ENCODE measurements at places on chromosomes 12 and 14.
A peak's percentile ranks its signal among the peaks of the same experiment; 100 is the strongest.

GRCh38 chr12:57765698-57766463 is 997 bp downstream of the CYP27B1 start:
- DNase-seq: no peak

DNA sequence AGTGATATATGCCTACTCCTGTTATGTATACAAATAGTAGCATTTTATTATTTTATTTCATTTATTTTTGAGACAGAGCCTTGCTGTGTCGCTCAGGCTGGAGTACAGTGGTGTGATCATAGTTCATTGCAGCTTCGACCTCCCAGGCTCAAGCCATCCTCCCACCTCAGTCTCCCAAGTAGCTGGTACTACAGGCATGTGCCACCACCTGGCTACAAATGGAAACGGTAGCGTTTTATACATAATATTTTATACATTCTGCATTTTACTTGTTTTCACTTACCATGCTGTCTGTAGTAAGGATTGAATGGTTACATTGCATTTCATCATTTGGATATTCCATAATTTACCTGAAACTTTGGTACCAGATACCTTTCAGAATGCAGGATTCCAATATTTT is 14.1 kb downstream of the C1R start:
- DNase-seq: no peak

DNA sequence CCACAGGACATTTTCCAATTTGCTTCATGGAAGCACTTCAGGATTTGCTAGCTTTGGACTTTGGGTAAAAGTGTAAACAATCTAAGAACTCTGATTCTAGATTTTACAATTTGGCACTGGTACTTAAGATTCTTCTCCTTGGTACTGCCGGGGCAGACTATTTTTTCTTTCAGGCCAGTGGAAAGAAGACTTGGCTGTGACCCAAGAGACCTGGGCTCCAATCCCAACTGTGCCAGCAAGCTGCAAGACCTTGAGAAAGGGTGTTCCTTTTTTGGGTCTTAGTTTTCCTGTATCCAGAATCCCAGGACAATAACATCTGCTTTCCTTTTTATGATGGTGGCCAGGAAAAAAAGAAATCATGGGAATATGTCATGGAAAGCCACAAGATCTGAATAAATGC is 148.1 kb upstream of the CRY1 start:
- no peak for DNase-seq

DNA sequence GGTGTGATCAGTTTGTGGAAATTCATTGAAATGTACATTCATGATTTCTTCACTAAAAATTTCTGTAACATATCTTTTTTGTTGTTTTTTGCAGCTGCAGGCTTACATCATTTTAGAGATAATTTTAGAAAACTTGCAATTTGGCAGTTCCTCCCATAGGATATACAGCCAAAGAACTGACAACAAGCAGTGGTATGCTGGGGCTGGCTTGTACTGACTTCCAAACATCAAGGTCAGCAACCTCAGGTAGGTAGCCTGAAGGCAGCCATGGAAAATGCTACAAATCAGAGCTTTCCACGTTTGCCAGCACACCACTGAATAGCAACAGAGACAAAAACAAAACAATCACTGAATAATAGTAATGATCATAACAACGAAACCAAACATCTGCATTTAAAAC is 21.2 kb downstream of the TRIM9 start:
- DNase-seq: no peak

DNA sequence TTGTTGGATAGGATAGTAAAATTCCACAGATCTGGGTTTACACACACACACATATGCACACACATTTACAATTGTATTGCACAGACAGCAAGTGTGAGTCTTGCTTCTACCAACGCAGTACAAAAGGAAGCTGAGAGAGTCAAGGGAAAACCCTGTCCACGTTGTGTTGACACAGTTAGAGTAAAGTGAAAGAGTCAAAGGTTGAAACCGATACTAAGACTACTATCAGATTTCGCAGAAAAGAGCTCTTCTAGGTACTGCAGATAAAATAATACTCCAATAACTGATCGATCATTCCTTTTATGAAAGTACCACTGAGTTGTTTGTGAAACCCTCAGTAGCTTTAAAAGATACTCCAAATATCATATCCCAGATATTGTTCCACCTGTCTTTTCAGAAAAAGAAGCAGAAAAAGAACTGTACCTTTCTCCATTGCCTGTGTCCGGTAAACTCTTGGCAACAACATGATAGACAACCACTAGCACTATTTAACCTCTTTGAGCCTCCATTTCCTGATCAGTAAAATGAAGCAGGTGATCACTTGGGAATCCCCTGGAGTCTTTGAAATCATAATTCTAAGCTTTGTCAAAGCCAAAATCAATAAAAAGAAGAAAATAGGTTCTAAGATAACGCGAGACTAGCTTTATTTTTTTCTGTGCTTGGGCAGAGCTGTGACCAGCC is 224.6 kb upstream of the FOXN3 start:
- no peak for DNase-seq

GRCh38 chr14:35341454-35341750 is 49.2 kb downstream of the PSMA6 start:
- no peak for DNase-seq

DNA sequence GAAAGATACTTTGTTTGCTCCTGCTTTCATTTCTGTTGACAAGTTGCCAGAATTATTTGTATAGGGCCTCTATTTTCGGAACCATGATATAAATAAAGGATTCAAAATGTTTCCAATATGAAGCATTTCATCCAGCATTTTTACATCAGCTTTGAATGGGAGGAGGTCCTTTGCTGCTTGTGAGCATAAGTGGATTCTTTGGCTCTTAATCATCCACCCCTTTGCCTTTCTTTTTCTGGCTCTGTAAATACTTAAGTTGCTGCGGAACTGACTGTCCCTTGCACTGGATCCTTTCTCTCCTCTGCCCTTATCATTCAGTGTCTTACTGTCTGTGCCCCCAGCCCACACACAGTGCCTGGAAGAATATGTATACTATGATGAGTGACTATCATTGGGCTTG is 357.3 kb upstream of the RGS6 start:
- peak; percentile 92 for DNase-seq

DNA sequence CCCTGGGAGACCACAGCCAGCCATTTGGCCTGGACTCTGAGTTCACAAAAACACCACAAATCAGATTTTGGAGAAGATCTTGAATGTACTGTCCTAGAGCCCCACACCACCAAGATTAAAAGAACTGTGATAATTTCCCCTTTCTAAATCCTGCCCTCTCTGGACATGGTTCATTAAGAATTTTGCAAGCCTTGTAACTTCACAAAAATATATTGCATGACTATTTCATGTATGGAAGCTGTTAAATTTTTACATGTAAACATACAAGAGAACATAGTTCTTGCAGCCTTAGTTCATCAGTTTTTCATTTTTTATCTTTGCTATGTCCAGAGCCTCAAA is 97.0 kb downstream of the SCARB1 start:
- no peak for DNase-seq

DNA sequence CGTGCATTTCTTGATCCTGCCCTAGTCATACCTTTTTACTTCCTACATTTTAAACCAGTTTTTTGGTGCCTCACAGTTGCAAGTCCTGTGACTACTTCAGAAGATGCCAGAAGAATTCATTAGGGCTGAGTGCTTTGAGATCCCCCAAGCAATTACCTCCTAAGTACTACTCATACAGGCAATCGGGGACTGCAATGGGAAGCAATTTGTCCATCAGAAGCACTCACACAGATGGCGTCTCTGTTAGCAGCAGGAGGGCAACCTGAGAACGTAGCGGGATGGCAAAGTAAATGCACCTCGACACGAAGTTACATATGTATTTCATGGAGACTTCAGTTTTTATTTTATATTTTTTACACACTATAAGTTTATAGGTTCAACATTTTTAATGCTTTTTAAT is 188.3 kb downstream of the CAPZA3 start:
- no peak for DNase-seq

DNA sequence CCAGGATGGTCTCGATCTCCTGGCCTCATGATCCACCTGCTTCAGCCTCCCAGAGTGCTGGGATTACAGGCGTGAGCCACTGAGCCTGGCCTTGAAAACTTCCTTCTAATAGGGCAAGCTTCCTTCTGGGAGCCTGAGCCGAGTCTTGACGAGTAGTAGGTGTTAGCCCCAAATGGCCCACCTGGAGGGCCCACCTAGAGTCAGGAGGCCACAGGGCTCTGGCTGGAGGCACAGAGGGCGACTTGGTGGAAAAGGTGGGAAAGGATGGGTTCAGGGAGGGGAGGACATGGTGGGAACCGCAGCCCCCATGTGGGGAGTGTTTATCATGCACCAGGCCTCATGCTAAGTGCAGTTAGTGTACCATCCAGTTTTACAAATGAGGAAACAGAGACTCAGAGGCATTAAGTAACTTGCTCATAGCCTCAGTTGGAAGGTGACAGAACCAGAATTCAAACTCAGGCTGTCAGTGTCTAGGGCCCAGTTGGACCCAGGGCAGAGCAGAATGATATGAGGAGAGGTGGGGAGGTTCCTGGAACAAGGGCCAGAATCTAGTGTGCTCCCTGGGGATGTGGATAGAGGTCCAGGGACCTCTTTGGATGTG is 3.1 kb upstream of the LRP1-AS start:
- DNase-seq: no peak

GRCh38 chr12:54723379-54724256 is 75.5 kb upstream of the DCD start:
- peak; percentile 15 for DNase-seq
